ENCODE measurements at places on chromosomes 1 and 21.
A peak's percentile ranks its signal among the peaks of the same experiment; 100 is the strongest.

DNA sequence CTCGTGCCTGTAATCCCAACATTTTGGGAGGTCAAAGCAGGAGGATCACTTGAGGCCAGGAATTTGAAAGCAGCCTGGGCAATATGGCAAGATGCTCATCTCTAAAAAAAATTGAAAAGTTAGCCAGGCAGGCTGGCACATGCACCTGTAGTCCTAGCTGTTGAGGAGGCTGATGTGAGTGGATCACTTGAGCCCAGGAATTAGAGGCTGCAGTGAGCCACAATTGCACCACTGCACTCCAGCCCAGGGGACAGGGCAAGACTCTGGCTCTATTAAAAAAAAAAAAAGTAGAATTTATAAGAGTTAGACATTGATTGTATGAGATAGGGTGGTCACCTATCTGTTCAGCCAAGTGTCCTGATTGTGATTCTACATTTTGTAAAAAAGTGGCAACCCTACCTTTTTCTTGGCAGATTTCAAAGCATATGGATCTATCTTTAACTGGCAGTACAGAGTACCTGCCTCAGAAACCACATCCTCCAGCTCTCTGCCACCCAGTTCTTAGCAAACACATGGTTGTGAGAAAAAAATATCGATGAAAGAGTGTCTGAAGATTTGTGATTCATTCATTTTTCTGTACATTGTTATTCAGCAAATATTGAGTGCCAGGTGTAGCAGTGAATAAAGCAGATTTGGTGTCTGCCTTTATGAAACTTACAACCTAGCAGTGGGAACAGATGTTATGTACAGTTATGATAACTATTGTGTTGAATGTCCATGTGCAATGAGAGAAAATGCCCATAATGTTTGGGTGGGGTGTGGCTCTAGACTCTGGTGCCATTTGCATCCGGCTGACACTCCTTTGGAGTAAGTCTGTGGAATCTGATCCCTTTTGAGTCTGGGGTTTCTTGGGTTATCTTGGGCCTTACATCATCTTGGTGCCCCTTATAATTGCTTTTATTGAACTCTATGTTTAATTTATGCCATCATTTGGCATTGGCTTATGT is 82.5 kb downstream of the ST3GAL3 start:
- peak; percentile 85 for DNase-seq

DNA sequence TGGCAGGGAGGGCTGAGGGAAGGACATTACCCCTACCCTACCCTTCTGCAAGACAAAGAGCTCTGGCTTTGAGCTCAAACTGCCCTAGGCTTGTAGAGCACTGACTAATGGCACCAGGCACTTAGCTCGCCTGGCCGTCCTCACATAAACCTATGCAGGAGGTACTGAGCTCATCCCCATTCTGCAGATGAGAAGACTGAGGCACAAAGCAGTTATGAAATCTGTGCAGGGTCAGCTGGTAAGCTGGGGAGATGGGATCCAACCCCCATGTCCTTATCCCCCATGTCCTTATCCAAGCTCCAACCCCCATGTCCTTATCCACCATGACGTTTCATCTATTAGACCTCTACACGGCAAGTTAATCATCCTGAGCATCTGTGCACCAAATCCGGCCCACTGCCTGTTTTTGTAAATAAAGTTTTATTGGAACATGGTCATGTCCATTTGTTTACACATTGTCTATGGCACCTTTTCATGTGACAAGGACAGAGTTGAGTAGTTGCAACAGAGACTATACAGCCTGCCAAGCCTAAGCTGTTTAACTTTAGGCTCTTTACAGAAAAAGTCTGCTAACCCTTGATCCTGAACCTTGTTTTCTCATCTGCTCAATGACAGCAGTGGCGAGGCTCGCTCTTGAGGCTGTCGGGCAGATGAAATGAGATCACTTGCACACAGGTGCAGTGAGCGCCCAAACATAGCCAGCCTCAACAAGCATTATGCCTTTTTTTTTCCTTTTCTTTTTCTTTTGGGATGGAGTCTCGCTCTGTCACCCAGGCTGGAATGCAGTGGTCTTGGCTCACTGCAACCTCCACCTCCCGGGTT is 86.8 kb downstream of the FBXO2 start:
- no peak for DNase-seq

DNA sequence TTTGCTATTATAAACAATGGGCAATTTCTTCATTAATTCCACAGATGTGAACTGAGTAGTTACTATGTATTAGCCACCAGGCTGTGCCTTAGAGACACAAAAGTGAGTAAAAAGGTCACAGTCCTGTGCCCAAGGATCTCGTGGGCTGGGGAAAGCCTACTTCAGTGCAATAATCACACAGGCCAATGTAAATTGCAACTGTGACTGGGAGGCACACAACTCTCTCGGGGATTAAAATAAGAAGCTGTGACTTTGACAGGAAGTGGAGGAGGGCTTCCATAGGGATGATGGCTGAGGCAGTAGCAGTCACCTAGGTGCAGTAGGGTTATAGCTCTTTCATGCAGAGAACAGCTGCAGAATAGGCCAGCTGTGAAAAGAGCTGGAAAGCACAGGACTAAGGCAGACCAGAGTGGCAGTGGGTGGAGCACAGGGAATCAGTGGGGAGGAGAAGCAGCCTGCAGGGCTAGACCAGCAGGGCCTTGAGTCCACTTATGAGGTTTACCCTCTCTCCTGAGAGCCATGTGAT is 121.9 kb downstream of the MAB21L3 start:
- peak; percentile 55 for DNase-seq

- DNase-seq = no peak
Measured at GRCh38 chr1:42085596-42085995, 67.6 kb upstream of the GUCA2B start.

- no peak for DNase-seq
Measured at GRCh38 chr1:246591504-246591903, 25.2 kb downstream of the CNST start.

DNA sequence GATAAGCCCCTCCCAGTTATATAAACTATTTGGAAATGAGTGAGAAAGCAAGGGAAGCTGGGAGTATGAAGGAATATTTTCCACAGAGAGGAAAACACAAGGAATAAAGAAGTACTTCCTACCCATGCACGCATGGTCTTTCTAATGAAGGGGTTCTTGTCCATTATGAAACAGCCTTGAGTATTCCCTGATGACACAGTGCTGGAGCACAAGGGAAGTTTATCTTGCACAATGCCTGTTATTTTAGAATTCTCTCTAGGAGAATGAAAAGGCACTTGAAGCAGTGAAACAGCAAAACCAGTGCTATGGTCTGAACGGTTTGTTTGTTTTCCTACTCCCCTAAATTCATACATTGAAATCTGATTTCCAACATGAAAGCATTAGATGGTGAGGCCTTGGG is 38.6 kb upstream of the ADAMTS1 start:
- DNase-seq = no peak

- DNase-seq = no peak
Measured at GRCh38 chr1:209641832-209642172, 10.4 kb downstream of the LAMB3 start.

DNA sequence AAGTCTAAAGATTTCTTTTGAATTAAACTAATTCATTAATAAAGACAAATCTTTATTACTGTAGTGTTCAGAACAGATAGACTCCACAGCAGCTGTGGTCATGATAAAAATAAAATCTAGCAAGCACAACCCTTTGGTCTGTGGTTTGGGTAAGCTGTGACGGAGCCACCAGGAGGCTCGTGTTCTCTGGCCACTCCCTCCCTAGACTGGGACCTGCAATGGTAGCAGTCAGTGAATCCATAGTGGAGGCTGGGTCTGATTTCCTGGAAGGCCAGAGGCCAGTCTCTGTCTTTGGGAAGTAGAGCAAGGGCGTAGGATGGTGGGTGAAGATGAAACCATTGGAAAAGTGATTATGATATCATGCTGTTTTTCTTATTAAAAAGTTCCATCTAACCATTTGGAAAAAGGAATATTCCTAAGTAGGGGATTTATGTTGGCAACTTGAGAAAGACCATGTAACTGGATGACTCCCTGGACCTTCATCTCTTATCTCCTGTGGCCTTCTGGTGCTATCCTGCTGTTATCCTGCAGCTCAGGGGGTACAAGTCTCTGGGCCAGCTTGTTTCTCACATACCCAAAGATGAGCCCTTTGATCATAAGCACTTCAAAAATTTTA is 39.0 kb downstream of the TENT5C start:
- no peak for DNase-seq

- no peak for DNase-seq
Measured at GRCh38 chr1:7526196-7526866, 244.8 kb upstream of the VAMP3 start.

DNA sequence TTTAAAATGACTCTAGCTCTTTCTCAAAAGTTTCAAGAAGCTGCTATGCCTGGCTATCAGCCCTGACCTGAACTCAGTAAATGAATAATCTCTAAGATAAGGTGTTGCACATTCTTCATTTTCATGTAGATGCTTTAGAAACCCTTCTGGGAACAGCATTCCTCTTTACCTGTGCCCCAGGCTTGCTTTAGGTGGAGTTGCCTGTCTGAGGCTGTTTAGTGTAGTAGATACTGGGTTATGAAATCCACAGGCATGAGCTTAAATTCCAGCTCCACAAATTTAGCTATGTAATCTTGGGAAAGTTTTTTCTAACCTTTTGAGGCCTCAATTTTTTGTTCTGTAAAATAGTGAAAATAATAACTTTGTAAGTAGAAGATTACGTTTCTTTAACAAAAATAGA is 41.6 kb downstream of the ATP6V1G3 start:
- DNase-seq = no peak

GRCh38 chr1:41101076-41101475 is 79.6 kb upstream of the SLFNL1 start:
- DNase-seq = no peak

GRCh38 chr1:17842686-17843085 is 87.6 kb downstream of the ACTL8 start:
- no peak for DNase-seq

All from CD4-positive, CD25-positive, alpha-beta regulatory T cell (primary cell).